ENCODE measurements at places on chromosomes 2 and 18.

- DNase-seq = no peak
Measured at GRCh38 chr2:170823898-170824215, 7.2 kb downstream of the GAD1 start.

- no peak for DNase-seq
Measured at GRCh38 chr2:235561450-235561849, 67.6 kb downstream of the AGAP1 start.

- DNase-seq = no peak
Measured at GRCh38 chr18:70420146-70420898, 131.5 kb downstream of the SOCS6 start.

GRCh38 chr2:43230951-43231827, 4.8 kb upstream of the ZFP36L2 start:
- DNase-seq = no peak

GRCh38 chr2:121903037-121903689, 147.7 kb downstream of the TSN start:
- no peak for DNase-seq

DNA sequence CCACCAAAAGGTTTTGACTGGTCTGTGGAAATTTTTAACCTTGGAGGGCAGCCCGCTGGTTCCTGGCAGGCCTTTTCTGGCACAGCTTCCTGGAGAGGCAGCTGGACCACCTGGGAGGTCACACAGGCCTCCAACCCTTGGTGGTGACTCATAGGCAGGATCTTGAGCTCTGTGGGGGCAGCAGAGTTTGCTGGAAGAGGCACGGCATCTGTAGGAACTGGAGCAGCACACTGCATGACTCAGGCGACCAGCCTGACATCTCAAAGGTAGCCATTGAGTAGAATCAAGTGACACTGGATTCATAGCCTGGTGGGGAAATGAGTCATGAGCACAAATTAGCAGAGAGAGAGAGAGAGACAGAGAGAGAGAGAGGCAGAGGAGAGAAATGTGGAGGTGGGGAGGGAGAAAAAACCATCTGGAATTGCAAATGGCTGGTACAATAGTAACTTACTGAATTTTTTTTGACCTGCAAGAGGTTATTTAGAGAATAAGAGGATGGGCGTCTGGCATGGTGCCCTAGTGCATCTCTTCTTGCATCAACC, 57.4 kb downstream of the TRPM8 start:
- DNase-seq = no peak

- DNase-seq = no peak
Measured at GRCh38 chr2:124147552-124147951, 122.5 kb downstream of the CNTNAP5 start.

DNA sequence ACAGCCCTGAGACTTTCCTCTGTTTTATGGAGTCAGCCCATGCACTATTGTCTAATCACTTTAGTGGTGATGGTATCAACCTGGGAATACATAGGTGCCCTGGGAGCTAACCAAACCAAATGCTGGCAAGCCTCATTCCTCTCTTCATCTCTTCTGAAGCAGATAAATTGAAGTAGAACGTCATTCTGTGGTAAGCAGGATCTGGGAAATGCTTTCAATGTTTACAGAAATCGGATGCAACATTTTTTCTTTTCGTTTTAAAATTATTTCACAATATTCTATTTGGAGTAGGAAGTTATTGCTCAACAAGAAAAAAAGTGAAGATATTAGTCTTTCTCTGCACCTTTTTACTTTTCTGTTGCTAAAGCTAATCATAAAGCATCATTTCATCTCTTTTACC, 114.2 kb downstream of the RBMS1 start:
- peak; percentile 22 for DNase-seq

DNA sequence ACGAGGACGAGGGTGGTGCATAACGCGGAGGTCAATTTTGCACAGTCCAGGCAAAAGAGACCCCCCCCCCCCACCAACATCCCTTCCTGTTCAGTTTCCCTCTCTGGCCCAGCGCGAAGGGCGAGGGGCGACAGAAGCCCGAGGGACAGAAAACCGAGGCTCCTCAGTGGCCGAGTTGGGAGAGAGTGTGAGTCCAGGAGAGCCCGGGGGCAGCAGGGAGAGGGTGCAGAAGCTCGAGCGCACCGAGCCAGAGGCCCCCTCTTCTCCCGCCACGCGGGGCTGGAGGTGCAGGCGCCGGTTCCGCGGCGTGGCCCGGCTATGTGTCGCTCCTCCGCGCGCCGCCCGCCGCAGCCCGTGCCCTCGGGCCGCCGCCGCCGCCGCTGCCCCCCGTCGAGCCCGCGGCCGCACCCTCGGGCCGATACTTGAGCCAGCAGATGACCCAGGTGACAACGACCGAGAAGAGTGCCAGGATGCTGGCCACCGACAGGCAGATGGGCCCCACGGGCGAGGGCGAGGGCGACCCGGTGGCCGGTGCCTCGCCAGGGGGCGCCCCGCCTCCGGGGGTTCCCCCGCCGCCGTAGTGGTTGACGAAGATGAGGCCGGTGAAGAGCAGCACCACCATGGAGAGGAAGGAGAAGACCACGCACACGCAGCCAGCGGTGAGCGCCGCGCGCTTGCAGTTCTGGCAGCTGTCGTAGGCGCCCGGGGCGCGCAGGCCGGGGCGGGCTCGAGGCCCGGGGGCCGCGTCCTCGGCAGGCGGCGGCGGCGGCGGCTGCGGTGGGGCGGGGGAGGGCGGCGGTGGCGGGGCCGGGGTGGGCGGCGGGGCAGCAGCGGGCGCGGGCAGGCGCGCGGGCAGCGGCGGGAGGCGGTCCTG, 20.2 kb upstream of the PAX3 start:
- no peak for DNase-seq

DNA sequence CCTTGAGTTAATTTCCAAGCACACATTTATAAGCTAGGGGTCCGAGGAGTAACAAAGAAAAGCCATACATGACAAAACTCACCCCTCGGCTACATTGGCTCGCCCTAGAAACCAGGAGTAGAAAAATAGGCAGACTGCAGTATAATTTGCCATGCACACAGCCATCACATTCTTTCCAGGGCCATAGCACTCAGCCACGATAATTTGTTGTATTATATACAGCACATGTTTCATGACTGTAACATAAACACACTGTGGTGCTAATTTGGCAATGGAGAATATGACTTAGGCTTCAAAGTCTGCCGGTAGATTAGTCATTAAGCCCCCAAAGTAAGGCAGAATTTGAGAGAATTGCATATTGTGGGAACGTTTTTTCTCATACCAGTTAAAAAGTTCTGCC, 254.9 kb downstream of the ZNF521 start:
- DNase-seq = no peak

- no peak for DNase-seq
Measured at GRCh38 chr2:8320311-8321066, 361.4 kb upstream of the ID2 start.

DNA sequence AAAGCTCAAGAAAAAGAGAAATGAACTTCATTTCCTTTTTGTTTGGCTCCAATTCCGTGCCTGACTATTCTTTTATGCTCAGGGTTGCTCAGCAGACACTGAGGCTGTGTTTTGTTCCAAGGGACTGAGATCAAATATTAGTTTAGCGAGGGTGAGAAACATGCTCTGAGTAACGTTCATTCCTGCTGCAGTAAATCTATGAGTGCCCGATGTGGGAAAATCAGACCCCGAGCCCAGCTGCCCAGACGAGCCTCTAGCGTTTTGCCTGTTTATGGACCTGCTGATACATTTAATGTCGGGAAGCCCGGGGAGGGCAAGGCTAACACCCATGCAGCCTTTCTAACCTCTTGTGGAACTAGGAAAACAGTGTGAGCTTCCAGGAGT, 119.2 kb downstream of the VAPA start:
- DNase-seq = no peak

DNA sequence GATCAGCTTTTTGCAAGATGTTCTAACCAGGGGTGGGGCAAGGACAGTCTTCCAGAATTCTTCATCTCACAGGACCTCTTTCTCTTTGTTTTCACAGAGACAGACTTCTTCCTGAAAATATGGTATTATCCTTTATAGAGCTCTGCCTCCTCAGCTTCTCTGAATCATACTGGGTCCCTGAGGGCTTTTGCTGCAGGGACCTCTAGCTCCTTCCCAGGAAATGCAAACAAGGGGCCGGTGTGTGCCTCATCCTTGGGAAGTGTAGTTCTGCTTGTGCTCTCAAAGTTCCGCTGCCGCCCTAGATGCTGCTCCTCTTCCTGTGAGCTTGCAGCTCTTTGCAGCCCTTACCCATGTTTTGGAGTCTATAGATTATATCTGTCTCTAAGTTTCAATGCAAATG, 99.5 kb upstream of the NPAS2 start:
- DNase-seq = no peak

GRCh38 chr2:74843899-74844298, 10.0 kb downstream of the HK2 start:
- no peak for DNase-seq

GRCh38 chr2:168698969-168699368, 103.5 kb upstream of the NOSTRIN start:
- no peak for DNase-seq

- no peak for DNase-seq
Measured at GRCh38 chr18:69998523-69998987, 50.9 kb upstream of the CD226 start.

Measured in GF-D8 (cell line).